ENCODE measurements at places on chromosomes 3 and 15.

DNA sequence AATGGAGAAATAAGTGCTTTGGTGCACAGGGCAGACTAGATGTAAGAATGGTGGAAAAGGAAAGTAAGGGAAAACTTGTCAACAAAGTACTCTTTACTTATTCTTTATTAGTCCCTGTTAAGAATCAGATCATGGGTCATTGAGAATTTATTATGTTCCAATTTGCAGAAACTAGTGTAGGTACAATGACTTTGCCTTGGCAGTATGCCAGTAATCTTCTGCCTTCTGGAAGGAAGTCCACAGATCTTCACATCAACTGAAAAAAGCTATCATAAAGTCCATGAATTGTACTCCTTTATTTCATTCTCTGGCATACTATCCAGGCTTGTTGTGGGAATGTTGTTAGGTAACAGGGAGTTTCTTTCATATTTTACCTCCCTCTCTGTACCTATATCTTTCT is 88.2 kb upstream of the FLNB start:
- no peak for DNase-seq

DNA sequence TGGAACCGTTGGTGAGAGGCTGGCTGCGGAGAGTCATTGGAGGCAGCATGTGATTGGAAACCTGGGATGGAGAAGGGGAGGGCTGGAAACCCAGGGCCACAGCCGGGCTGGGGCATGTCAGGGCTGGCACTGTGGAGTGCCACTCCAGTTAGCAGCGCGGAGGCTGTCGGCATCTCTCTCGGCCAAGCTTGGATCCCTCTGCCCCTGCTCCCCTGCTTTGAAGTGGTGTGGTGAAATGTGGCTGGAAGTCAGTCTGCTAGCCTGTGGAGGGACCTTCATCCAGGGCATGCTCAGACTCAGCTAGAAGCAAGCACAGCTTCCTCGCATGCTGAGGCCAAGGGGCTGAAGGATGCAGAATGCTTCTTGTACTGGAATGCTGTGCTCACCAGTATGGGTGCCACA is 13.5 kb downstream of the SLCO3A1 start:
- peak; percentile 83 for DNase-seq

DNA sequence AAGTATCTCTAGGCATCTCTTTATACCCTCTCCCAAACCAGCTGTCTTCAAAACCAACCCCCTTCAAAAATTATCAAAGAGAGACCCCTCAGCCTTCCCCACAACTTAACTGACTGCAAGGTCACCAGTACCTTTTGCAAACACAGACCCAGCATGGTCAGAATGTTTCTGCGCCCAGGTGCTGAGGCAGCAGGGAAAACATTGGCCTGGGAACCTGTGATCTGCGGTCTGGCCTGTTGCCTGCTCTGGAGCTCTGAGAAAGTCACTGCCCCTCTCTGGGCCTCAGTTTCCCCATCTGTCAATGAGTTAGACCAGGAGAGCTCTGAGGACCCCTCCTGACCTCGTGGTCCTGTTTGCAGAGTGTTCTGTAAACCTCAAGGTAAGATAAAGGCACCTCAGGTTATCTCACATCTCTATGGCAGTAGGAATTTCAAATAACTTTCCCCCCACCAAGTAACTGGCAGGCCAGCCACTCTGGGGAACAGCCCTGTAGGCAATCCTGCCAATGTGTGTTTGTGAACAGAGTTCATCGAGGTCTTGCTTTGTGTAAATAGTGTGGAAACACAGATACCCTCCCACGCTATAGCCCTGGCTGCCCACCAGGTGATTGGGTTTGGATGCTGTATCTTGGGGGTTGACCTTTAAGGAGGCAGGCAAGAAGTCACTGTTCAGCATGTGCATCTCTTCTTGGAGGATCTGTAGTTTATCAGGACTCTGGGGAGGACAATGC is 50.0 kb upstream of the SMAD6 start:
- peak; percentile 8 for DNase-seq

GRCh38 chr3:50502225-50502583 is 1.2 kb downstream of the CACNA2D2 start:
- DNase-seq: no peak

- DNase-seq: no peak
Observed at GRCh38 chr3:194300936-194301335, 50.2 kb downstream of the CPN2 start.

DNA sequence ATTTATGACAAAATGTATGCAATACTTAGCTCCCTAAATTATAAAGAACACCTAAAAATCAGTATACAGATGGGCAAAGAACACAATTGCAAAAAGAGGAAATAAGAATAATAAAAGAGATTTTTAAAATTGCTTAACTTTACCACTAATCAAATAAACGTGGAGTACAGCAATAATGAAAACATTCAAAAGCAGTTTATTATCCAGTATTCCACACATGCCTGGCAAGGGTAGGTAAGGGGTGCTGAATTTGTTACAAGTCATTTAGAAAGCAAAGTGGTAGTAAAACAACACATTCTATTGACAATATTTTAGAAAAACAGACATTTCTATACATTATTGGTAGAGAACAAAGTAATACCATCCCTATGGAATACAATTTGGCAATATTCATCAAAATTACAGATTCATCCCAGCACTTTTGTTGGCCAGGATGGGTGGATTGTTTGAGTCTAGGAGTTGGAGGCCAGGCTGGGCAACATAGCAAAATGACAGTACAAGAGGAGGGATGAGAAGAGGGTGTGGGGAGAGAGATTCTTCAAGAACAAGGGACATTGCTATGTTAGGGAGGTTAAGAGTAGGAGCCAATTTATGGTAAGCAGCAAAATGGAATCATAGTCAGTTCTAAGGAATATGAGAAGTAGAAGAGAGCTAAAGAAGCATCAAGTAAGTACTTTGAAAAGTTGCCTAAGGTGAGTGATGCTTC is 3.7 kb upstream of the ACKR4 start:
- no peak for DNase-seq

GRCh38 chr3:176961916-176962315 is 235.4 kb downstream of the TBL1XR1 start:
- DNase-seq: no peak

DNA sequence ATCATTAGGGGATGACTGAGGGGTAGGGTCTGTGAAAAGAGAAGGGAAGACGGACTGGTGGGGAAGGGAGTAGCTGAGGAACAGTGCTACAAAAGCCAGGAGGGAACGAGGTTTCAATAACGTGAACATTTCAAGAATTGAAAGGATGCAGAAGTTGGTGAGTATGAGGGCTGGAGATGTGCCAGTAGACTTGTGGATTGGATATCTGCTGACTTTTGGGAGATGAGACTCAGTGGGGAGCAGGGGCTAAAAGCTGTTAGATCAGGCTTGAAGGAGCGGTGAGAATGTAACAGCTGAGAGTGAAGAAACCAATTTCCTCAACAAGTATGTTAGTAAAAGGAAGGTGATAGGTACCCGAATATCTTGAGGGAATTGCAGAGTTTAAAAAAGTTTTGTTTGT is 65.2 kb downstream of the GTPBP8 start:
- no peak for DNase-seq

- no peak for DNase-seq
Observed at GRCh38 chr3:191292243-191293015, 36.8 kb upstream of the CCDC50 start.

DNA sequence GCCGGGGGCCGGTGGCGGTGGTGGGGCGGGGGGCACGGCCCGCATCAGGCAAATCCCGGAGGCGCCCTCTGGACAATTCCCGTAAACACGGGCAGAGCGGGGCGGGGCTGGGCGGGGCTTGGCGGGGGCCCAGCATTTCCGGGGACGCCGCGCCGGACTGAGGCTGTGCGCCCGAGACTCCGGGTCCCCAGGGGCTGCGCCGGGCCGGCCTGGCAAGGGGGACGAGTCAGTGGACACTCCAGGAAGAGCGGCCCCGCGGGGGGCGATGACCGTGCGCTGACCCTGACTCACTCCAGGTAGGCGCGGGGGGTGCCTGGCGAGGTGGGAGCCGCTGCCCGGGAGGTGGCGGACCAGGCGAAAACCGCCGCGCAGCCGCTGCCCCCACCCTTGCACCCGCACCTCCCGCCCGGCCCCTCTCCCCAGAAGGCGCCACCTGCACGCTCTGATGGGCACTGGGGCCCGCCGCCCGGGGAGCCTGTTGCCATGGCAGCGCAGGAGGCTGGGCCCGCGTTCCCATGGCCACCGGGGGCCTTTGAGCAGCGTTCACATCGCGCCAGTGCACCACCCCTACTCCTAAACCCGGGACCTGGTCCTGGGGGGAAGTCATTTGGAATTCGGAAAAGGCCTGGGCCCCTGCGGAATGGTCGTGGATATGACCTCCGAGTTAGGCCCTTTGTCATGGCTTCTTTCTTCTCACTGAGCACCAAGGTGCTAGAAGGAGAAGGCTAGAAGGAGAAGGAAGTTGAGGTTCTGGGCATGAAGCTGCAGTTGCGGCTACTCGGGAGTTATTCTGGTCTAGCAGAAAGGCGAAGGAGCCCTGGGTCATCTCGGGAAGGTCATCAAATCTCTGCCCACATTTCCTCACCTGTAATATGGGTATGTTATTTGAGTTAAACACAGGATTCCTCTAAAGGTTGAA is 16.1 kb upstream of the SEMA4B start:
- DNase-seq: peak; percentile 82

- DNase-seq: no peak
Observed at GRCh38 chr15:61282661-61283060, 53.6 kb upstream of the RORA start.

- no peak for DNase-seq
Observed at GRCh38 chr15:28919201-28919635, 33.4 kb downstream of the APBA2 start.

DNA sequence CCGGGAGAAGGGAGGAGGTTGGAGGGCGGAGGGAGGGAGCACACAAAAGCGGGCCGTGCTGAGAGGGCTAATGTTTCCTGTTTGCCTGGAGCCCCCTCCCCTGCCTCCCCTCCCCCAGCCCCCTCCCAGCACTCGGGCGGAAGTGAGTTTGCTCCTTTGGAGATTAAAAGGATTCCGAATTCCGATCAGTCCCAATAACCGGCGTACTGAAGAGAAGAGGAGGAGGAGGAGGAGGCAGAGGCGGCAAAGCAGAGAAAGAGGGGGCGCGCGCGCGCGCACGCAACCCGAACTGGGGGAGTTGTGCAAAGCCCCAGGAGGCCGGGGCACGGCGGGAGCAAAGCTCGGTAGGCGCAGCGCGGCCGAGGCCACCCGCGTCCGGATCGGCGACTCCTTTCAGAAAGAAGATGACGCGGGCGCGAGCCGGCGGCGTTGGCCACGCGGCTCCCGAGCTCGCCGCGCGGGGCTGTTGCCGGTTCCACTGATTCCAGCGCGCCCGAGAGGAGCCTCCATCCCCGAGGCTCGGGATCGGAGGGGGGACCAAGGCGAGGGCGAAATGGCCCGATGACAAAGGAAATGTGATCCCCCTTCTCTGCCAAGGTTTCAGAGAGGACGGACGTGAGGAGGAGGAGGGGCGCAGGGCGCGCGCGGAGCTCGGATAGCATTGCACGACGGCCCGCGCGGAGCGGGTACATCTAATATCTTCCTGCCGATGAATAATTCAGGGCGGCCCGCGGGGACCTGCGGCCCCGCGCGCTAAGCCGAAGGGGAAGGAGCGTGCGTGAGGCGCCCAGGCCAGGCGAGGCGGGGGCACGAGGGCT is 1.1 kb upstream of the TRIM71 start:
- DNase-seq: no peak

GRCh38 chr3:165855581-165855980 is 18.4 kb upstream of the BCHE start:
- DNase-seq: no peak

- DNase-seq: no peak
Observed at GRCh38 chr3:123384256-123384655, 64.6 kb downstream of the ADCY5 start.

DNA sequence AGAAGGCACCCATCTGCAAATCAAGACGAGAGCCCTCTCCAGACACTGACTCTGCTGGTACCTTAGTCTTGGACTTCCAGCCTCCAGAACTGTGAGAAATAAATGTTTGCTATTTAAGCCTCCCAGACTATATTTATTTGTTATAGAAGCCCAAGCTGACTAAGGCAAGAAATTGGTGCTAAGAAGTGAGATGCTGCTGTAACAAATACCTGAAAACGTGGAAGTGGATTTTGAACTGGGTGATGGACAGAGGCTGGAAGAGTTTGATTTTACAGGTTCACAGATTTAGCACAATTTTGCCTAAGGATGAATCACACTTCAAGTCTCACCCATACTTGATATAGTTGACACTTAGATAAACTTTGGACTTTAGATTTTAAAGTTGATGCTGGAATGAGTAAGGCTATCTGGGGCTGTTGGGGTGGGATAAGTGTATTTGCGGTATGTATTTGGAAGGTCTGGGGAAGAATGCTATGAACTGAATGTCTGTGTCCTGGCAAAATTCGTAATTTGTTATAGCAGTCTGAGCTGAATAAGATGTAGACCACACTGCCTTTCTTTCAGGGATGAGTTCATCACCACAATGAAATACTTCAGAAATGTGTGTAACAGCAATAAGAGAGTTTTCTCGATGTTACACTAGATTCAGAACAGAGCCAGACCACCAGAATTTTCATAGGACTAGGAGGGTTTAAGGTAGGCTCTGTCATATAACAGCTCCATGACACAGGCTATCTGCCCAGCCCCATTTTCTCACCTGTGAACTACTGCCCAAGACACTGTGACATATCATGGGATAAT is 120.5 kb upstream of the LMCD1 start:
- no peak for DNase-seq

Measured in Right ventricle myocardium inferior (tissue), 1 donor.